Amygdala (tissue), 56 donors: ENCODE measurements at places on chromosomes 4 and X.

DNA sequence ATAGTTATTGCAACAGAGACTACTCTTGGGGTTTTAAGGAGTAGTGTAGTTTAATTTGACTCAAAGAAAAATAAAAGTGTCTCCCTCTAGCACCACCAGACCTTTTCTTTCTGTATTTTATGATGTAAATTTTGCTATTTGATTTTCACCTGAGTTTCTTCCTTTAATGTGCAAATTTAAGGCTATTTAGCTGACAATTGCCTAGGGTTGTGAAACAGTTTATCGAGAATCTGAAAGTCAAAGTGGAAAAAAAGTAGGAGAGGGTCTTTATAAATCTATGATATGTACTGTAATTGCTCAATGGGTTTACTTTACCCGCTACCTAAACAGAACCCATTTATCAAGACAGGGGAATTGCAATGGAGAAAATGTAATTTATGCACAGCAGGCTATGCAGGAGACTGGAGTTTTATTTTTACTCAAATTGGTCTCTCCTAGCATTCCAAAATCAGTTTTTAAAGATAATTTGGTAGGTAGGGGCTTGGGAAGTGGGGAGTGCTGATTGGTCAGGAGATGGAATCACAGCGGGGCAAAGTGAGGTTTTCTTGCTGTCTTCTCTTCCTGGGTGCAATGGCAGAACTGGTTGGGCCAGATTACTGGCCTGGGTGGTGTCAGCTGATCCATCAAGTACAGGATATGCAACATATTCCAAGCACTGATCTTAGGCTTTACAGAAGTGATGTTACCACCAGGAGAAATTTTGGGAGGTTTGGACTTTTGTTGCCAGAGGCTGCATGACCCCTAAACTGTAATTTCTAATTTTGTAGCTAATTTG is 228.6 kb upstream of the TACR3 start:
- no peak for DNase-seq

DNA sequence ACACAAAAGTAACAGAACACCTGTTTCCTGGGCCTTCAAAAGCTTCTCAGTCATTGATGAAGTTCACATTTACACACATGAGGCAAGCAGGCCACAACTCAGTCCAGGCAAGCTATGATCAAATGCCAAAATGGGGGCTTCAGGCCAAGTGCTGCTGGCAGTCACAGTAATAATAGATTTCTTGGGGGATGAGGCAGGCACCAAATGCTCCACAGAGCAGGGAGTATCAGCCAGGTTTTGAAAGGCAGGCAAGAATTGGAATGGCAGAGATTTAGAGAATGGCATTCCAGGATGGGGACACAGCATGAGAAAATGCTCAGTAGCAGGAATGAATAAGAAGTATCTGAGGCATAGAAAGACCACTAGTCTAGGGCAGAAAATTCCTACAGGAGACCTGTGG is 52.8 kb downstream of the GRIA3 start:
- no peak for DNase-seq

- no peak for DNase-seq
These were observed 24.7 kb upstream of the SOD3 start for GRCh38 chr4:24770667-24771066.

- no peak for DNase-seq
These were observed 10.0 kb upstream of the PLK4 start for GRCh38 chr4:127870688-127871087.

DNA sequence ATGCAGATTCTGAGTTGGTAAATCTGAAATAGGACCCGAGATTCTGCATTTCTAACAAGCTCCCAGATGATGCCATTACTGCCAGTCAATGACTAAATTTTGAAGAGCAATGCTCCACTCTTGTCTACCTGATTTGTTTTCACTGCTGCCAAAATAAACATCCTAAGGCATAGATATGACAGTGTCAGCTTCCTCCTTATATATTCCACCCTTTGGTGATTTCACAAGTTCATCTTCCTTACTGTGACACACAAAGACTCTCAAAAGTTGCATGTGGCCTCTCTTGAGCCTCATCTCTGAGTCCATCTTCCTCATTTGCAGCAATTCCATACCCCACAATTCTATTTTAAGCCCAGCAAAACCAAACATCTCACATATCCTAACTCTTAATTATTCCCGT is 110.9 kb downstream of the FBXW7 start:
- DNase-seq: no peak

GRCh38 chr4:90127223-90127705 is at the start of gene CCSER1:
TSS of gene CCSER1 (plus strand) at chr4:90127394.
- peak; percentile 31 for DNase-seq

DNA sequence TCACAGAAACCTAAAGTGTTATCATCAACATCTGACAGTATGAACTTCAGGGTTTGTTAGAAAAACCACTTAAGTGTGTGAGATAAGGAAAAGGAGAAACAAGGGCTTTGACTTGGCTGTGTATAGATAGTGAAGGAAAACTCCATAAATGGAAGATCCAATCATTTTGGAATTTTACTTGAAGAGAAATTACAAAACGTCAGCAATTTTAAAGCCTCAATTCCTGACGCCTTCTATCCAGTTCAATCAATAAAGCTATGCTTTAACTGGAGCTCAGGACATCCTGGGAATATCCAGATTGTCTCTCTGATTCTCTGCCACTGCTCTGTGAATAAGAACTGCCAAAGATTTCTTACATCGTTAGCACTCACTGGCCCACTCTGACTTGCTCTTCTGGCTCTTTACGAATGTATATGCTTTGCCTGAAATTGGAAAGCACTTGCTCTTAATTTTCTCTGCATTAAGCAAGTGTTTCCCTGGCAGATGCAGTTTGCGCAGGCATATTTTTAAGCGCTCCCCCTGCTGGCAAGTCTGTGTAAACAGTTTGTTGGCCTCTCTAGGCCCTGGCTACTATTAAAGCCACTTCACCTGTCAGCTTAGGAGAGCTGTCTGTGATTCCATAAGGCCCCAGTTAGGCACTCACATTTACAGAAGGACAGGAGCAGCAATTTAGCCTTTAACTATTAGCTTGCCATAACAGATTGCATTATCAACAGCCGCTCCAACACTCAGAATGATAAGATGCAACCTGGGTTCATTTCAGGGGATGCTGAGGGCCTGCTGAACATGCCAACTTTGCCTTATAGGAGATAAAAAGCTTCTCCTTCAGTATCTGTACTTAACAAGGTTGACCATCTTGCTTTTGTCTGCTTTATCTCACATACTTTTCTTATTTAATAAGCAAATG is 251.4 kb upstream of the DDX53 start:
- peak; percentile 0 for DNase-seq

GRCh38 chr4:84915396-84915780 is 51.1 kb downstream of the WDFY3 start:
- DNase-seq: no peak

DNA sequence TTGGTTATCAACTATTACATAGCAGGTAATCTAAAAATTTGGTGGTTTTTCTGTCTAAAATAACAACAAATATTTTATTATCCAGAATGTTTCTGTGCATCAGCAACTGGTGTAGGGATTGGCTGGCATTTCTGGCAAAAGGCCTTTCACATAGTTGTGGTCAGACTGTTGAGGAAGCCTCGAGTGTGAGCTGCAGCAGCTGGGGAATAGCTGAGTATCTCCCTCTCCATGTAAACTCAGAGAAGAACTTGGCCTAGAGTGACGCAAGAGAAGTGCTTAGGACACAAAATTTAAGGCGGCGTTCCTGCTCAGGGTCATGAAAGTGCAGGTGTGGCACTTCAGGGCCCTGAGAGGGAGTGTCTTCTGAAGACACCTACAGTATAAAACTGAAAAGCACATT is 558.9 kb downstream of the SPOCK3 start:
- DNase-seq: no peak

- DNase-seq: no peak
These were observed 66.8 kb upstream of the TACR3 start for GRCh38 chr4:103786593-103786992.

GRCh38 chrX:57329008-57329407 is 42.5 kb downstream of the FAAH2 start:
- no peak for DNase-seq

DNA sequence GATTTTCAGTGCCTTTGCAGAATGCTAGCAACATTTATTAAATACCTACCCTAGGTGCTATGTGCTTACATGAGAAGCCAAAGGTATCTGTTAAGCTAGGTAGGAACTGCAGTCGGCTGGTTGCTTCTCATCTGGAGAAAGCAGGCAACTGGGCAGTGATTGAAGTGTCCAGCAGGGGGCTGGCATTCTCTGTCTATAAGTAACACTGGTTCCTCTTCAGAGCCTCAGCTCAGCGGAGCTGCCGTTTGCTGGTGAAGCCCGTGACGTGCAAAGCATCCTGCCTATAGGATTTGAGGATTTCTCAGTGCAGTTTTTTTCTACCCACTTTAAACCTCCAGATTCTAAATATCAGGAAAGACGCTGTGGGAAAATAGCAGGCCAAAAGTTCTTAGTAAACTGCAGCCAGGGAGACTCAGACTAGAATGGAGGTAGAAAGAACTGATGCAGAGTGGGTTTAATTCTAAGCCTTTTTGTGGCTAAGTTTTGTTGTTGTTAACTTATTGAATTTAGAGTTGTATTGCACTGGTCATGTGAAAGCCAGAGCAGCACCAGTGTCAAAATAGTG is at the start of gene GRPR:
GRPR (plus strand) TSS at position 344 of the 565 bp plus-strand sequence. CDS start 389 bp downstream, outside the sequence.
- DNase-seq: peak; percentile 29

DNA sequence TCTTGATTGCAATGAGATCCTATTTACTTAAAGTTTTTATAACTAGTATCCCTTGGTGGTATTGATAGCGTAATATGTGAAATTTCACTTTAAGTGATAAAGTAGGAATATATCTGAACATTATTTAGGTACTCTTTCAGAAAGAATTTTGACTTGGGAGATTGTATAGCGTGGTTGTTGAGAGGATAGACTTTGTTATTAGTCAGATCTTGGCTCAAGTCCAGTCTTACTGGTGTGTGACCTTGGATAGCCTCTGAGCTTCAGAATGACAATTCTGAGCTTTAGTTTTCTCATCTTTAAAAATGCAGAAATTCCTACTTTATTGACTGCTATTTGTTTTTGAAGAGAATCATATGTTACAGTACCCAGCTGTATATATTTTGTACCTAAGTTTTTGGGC is 32.6 kb downstream of the DCK start:
- no peak for DNase-seq
